A549 treated with AZD2906 at 1 μM for 4 hours (cell line): ENCODE measurements at places on chromosomes 1 and 21. TPM values are rescaled to one million over a fixed set of nuclear protein-coding genes. Genes with fewer than 3 reads are reported as not detected.

TAF13 gene
- 24.3 to 35.8 TPM (median 26.7 TPM) in 5 replicates for total RNA-seq

DNASE2B gene
- total RNA-seq: 0.06 TPM in 1 of 5 replicates, not detected in the others

DDAH1 gene
- 6.8 to 8.8 TPM (median 8.0 TPM) in 5 replicates for total RNA-seq

SPRR4 gene
- not detected in 5 replicates for total RNA-seq

IQGAP3 gene
- 13.7 to 19.1 TPM (median 15.6 TPM) in 5 replicates for total RNA-seq

CDA gene
- total RNA-seq: 33.3 to 43.7 TPM (median 34.5 TPM) in 5 replicates

LELP1 gene
- total RNA-seq: not detected in 5 replicates

UCK2 gene
- total RNA-seq: 120 to 125 TPM (median 123 TPM) in 5 replicates

OR10J1 gene
- not detected in 5 replicates for total RNA-seq

CFHR2 gene
- not detected in 5 replicates for total RNA-seq

CA6 gene
- total RNA-seq: not detected in 5 replicates

LCE1B gene
- total RNA-seq: 0.06 to 0.10 TPM (median 0.08 TPM) in 3 of 5 replicates, not detected in the others

PRMT6 gene
- not detected in 5 replicates for total RNA-seq

OR14K1 gene
- not detected in 5 replicates for total RNA-seq

FAM151A gene
- total RNA-seq: 0.26 to 0.41 TPM (median 0.31 TPM) in 5 replicates

SPATA17 gene
- total RNA-seq: 2.1 to 2.6 TPM (median 2.1 TPM) in 5 replicates

CD52 gene
- not detected in 5 replicates for total RNA-seq
